ENCODE measurements at places on chromosomes 6 and 20.

- DNase-seq: no peak
Measured at GRCh38 chr6:74654296-74654695, 551.6 kb downstream of the COL12A1 start.

DNA sequence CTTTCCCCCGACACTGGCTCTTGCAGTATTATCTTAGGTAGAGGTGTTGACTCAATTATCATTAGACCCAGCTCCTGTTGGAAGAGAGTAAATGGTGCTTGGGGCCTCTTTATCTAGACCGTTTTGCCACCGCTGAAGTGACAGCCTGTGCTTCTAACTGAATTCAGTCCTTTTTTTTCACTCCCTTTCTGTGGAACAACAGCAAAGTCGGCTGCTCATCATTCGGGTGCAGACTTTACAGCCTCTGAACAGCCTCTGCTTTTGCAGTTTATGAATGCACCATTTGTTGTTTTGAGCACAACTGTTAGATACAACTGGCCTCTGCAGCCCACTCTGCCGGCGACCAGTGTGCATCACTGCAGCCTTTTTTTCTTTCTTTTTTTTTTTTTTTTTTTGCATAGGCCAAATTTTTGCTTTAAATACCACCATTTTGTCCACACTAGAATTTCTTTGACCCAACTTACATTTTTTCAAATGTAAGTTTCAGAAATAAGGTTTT, 35.8 kb downstream of the RREB1 start:
- peak; percentile 49 for DNase-seq

- no peak for DNase-seq
Measured at GRCh38 chr6:119052292-119052889, 26.1 kb downstream of the FAM184A start.

DNA sequence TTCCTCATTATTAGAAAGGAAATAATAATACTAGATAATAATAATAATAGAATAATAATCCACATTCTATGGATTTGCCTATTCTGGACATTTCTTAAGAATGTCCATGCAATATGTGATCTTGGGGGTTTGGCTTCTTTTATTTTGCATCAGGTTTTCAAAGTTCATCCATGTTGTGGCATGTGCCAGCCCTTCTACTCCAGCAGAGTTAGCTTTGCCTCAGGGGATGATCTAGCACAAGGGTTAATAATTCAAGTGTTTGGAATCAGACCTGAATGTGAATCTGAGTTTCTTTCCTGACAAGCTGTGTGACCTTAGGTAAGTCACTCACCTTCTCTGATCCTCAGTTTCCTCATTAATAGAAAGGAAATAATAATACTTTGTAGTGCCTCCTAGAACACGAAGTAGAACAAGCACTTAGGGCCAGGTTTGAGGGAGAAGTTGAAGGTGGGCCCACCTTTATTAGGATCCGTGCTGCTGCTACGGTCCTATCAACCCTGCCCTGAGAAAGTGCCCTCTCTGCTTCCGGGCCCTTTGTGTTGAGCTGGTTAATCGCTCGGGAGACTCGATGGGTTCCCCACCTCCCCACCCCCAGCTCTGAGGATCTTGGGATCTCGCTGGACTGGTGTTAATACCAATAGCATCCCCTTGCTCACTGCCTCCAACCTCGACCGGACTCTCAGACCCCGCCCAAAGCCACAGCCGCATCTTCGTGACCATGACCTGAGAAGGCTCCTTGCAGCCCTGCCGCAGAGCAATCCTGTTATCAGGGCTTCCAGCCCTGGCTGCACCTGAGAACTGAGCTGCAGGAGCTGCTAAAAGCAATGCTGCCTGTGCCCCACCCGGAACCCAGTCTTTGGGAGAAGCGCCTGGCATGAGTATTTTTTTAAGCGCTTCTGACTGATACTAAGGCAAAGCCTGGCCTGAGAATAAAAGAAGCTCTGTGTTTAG, 26.9 kb downstream of the RBM38 start:
- DNase-seq: no peak

DNA sequence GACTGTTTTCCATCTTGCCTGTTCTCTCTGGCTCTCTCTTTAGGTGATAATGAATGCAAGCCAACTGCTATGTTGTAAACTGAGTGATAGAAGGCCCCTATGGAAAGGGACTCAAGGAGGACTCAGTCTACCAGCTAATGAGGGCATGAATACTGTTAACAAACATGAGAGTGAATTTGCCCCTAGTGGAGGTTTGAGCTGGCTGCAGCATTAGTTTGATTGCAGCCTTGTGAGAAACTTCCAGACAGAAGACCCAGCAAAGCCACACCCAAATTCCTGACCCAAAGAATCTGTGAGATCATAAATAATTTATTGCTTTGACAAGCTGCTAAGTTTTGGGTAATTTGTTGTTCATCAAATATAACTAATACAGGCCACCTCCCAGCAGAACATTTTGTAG, 50.0 kb upstream of the PLCB1 start:
- no peak for DNase-seq

DNA sequence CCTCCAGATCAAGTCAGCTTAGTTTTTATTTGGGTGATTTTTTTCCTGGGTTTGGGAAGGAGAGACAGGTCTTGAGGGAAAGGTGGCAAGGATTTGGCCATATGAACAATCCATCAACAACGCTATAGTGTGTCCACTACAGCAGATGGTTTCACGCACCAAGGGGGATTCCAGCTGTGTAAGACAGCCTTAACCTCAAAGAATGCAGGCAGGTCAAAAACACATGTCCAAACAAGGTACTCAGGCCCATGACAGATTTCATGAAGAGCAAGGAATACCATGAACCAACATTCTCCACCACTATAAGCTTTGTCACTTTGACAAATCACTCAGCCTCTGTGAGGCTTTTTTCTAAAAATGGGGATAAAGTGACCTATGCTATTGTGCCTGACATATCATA, 2.0 kb downstream of the AIF1 start:
- no peak for DNase-seq

DNA sequence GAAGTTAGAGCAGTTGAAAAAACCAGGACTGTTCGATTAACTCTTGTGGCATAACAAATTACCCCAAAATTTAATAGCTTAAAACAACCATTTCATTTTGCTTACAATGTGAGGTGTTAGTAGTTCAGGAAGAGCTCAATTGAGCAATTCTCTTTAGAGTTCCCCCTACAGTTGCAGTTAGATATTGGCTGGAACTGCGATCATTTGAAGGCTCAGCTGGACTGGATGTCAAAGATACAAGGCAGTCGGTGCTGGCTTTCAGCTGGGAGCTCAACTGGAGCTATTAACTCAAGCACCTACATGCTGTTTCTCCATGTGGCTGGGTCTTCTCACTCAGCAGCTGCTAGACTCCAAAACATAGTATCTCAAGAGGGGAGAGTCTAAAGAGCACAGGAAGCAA, 96.0 kb upstream of the LOC128125822 start:
- no peak for DNase-seq

GRCh38 chr20:43658723-43659419, 8.0 kb upstream of the MYBL2 start:
- no peak for DNase-seq

- no peak for DNase-seq
Measured at GRCh38 chr6:161507375-161507774, 233.5 kb upstream of the AGPAT4 start.

DNA sequence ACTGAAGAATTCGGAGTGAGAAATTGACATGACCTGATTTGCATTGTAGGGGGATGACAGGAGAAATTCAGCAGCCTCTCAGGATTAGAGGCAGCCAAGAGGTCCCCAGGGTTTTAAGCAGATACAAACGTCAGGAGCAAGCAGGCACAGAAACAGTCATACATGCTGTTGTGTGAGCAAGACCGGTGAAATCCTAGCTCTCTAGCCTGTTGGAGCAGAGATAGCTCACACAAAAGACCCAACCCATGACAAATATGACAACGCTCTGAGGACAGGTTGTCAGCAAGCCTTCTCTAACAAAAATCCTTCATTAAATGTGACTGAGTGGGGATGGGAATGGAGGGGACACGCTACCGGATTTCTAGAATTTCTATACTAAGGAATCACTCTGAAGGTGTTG, 23.0 kb upstream of the AKAP12 start:
- DNase-seq: no peak

DNA sequence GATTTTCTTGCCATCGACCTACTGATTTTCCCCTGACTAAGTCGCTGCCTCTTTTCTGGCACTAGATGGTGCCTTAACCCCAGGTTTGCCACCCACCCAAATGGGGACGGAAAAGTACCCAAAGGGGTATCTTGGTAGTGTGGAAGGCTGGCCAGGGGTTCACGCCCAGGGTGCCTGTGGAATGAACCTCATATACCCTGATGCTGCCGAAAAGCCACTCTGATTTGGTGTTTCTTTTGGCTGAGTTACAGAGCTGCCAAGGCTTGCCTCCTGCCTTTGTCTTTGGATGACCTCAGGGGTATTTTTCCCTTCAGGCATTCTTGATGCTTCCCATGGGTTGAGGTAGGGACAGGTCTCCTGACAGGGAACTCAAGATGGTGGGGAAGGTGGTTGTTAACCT, 78.1 kb downstream of the MAP3K7 start:
- no peak for DNase-seq

GRCh38 chr20:42430598-42430997, 759.1 kb downstream of the PTPRT start:
- DNase-seq: no peak

GRCh38 chr6:166194914-166195859, 27.5 kb upstream of the TBXT start:
- no peak for DNase-seq

GRCh38 chr6:154840363-154840762, 107.1 kb downstream of the SCAF8 start:
- no peak for DNase-seq

DNA sequence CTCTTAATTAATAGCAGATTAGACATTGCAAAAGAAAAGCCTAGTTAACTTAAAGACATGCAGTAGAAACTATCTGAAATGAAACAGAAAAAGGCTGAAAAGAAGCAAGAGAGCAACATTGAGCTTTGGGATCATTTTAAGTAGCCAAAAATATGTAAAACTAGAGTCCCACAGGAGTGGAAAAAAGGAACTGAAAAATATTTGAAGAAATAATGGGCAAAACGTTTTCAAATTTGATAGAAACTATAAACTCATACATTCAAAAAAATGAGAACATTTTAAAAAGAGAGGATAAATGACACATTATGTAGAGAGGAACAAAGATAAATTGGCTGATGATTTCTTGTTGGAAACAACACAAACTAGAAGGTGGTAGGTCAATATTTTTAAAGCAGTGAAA, 166.1 kb upstream of the AKAP12 start:
- no peak for DNase-seq

DNA sequence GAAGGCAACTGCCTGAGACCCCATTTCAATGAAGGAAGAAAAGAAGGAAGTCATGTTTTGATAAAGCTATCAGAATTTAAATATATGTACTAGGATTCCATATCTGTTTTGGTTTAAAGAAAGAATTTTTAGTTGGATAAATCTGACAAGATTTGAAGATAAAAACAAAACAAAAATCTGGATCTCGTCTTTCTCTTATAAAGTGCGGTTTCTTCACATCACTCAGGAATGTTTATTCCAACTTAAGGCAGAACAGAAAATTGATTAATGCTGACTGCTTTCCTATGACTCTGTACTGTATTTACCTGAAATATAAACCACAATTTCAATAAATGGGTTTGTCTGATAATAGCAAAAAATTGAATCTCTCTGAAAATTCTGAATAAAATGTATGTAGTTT, 439.7 kb downstream of the RFPL4B start:
- DNase-seq: no peak

DNA sequence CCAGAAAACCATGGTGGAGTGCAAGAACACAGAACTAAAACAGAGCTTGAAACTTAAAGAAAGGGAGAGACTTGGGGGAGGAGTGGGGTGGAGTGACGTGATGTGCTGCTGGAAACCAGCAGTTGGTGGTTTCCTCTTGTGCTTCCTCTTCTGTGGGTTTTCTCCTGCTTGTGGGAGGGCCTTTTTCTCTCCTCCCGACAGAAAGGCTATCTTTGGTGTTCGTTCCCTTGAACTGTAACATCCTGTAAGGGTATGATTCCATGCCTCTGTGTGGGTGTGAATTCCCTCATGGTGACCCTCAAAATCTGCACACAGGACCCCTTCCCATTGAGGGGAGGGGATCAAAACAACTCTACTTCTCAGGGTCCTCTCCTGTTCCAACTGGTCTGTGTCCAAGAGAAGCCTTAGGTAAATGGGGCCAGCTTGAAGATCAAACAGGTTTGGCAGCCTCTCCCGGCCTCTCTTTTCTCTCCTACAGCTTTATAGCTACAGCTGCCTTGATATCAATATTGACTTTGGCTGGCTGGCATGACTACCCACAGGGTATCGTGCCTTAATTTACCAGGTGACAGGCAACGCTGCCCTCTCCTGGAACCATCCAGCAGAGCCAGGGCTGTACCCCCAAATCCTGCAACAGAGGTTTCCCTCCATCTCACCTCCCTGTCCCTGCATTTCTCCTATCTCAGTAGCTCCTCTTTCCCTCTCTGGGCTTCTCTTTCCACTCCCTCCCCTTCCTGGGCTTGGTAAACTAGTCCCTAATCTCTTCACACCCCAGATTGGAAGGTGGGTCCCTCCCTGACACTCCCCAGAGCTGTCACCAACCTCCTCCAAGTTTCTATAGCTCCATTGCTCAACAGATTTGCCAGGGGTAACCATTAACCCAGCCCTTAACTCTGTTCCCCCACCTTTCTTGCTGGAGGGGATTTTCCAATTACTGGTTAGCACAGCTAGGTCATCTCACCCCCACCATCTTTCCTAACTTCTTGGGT, 1.5 kb upstream of the MSH5 start:
- DNase-seq: peak; percentile 92

DNA sequence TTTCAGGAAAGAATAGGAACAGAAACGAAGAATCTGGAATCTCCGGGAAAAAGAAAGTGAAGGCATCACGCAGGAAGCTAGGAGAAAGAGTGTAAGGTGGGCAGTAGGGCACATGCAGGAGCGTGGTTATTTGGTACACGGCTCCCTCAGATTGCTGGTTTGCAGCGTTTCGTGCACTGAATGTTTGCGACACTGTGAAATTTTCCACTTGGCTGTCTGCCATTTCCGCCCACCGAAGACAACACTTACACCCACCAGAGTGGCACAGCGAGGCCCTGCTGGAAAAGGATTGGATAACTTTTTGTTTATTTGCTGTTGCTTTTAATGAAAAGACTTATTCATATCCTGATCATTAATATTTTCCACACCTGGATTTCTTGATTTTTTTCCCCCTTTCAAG, 248.3 kb downstream of the GMPR start:
- no peak for DNase-seq

- no peak for DNase-seq
Measured at GRCh38 chr6:14824060-14824459, 421.8 kb upstream of the JARID2 start.

- no peak for DNase-seq
Measured at GRCh38 chr6:151096255-151096612, 143.5 kb upstream of the AKAP12 start.

- no peak for DNase-seq
Measured at GRCh38 chr20:25054995-25055629, 2.8 kb downstream of the ACSS1 start.

- no peak for DNase-seq
Measured at GRCh38 chr6:53506872-53507271, 38.0 kb downstream of the GCLC start.

All from COR-L47 (cell line).